ENCODE measurements at places on chromosomes 5 and 9.
A peak's percentile ranks its signal among the peaks of the same experiment; 100 is the strongest.

- DNase-seq, result peak; percentile 50
These were observed 200.5 kb downstream of the EFNA5 start for GRCh38 chr5:107470295-107470582.

- no peak for DNase-seq
These were observed 497.9 kb downstream of the ARHGEF28 start for GRCh38 chr5:74123929-74124328.

DNA sequence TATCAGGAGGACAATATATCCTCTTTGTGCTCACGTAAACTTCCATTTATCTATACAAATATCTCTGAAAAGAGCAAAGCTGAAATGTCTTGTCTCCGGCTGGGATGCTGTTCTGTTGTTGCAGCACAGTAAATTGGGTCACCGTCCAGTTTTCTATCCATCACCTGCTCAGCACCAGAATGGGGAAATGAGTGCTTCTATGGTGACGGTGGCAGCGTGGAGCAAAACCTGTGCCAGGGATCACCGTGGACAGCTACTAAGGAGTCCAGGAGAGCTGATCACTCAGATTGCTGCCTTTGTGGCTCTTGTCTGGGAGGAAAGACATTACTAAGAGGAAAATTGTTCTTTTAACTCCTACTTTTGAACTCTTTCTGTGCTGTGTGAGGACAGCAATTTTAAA is 531.6 kb downstream of the PSAT1 start:
- DNase-seq, result no peak

GRCh38 chr5:33688526-33688925 is 203.3 kb downstream of the ADAMTS12 start:
- no peak for DNase-seq

GRCh38 chr5:137609127-137609526 is 110.0 kb upstream of the SPOCK1 start:
- peak; percentile 47 for DNase-seq

- no peak for DNase-seq
These were observed 142.1 kb upstream of the GLRA1 start for GRCh38 chr5:152066784-152067183.

- DNase-seq, result peak; percentile 86
These were observed 19.2 kb upstream of the SMC2 start for GRCh38 chr9:104074876-104075275.

DNA sequence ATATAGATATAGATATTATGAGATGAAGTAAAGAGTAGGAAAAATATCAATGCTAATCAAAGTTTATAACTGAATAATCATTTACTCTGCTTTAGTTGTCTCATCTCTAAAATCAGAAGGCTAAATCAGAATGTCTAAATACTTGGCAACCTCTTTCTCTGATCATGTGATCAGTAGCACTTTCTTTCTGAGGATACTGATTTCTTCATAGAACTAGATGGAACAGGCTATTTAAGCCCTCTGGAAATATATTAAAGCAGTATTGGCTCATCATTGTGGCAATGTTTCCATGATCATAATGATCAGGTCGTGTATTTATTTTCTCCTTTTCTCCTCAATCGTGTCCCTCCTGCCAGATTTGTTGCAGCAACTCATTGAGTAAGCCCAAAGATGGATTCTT is 109.7 kb downstream of the KCNN2 start:
- no peak for DNase-seq

DNA sequence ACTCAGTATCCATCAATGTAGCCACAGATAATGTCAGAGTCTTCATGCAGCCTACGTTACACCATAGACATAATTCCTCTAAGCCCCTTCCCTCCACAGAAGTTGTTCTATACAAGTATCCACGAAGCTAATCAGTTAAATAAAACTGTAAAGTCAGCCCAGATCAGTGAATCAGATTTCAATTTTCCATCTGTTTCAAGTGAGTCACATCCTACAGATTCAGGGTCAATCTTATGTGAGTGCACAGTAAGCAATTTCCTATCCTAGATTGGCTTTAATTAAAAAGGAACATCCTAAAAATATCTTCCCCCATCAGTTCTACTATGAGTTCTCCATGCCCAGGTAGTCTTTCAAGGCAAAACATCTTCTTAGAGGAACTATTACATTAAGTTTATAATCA is 402.5 kb downstream of the EFNA5 start:
- DNase-seq, result no peak

GRCh38 chr9:101220341-101220740 is 164.5 kb downstream of the BAAT start:
- DNase-seq, result no peak

GRCh38 chr5:144315994-144316634 is 145.4 kb downstream of the KCTD16 start:
- no peak for DNase-seq

- peak; percentile 61 for DNase-seq
These were observed 77.2 kb downstream of the ITGA1 start for GRCh38 chr5:52864884-52865283.

All from cardiac fibroblast (primary cell).